Pancreas (tissue), 10 donors: ENCODE measurements at places on chromosomes 5 and 9. TPM values are rescaled to one million over a fixed set of nuclear protein-coding genes. Genes with fewer than 3 reads are reported as not detected.
A peak's percentile ranks its signal among the peaks of the same experiment; 100 is the strongest.

- DNase-seq: no peak
These were observed 1731.2 kb upstream of the CDH6 start for GRCh38 chr5:29462241-29462640.

GRCh38 chr9:128011071-128011817 lies 30.5 kb upstream of the EEIG1 start:
- DNase-seq: no peak

GRCh38 chr5:31638345-31638744 lies 586 bp upstream of the PDZD2 start:
- peak; percentile 23 for DNase-seq

DNA sequence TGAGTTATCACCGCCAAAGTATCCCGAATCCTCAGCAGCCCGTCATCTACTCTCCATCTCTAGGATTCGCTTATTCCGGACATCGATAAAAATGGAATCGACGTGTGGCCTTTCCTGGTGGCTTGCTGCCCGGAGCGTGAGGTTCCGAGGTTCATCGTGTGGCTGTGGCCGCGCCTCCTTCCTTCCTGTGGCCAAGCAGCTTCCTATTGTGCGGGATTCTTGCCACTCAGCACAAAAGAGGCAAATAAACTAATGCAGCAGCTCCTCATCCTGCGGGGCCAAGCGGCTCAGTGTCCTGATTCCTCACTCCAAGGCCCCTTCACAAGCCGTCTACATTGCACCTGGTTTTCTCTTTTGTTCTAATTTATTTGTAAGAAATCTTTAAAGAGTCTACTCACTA lies 800.9 kb downstream of the CDH9 start:
- no peak for DNase-seq

- DNase-seq: no peak
These were observed 122.4 kb upstream of the GAS1 start for GRCh38 chr9:87069690-87070089.

The FLT4 gene
- 1.8 TPM for total RNA-seq

The PTGES gene
- 0.16 TPM for total RNA-seq
